ENCODE measurements at places on chromosomes 7 and 10. TPM values are rescaled to one million over a fixed set of nuclear protein-coding genes. Genes with fewer than 3 reads are reported as not detected.

- H3K27me3 ChIP-seq: no peaks in the 10 kb centered on the region
- H3K27ac ChIP-seq: peak overlapping the region; percentile 34
- H3K4me3 ChIP-seq: no peak overlapping the region
- H3K36me3 ChIP-seq: peaks cover 6% of the 10 kb centered on the region
- peak; percentile 71 for DNase-seq
Measured at GRCh38 chr7:5629941-5630340, 151.5 kb downstream of the RNF216 start.

DNA sequence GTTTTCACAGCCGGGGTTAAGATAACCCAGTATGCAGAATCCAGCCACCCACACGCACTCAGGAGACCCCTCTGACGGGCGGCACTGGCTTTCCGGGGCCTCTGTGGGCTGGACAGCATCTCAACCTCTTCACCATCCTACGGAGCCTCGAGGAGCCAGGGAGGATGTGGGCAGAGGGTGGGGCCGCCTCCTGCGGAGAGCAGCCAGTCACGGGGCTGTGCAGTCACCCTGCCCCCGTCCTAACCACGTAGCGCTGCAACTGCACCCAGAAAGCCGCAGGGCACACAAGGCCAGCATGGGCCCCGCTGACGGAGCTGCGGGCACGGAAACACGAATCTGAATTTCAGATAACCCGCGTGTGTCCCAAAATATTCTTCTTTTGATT lies 270.3 kb downstream of the ELFN1 start:
- H3K36me3 ChIP-seq: no peaks in the 10 kb centered on the region
- peaks cover 12% of the 10 kb centered on the region for H3K4me1 ChIP-seq
- H3K27me3 ChIP-seq: no peaks in the 10 kb centered on the region
- DNase-seq: no peak

DNA sequence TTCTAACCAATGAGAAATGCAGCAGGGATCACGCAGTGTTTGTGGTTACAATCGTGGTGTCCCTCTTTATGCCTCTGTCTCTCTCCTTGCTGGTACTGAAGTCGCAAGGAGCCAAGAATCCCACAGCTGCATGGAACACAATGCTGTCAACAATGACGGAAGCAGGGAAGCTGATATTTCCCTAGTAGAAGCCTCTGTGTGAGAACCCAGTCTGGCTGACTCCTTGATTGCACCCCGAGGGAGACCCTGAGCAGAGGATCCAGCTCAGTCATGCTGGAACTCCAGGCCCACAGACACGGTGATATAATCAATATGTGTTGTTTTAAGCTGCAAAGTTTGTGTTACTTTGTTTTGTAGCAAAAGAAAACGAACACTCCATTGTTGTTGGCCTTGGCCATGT lies 677.9 kb downstream of the PARD3 start:
- no peak for DNase-seq
- H3K4me3 ChIP-seq: no peak overlapping the region
- no peak overlapping the region for H3K27ac ChIP-seq
- H3K27me3 ChIP-seq: no peaks in the 10 kb centered on the region
- peaks cover 15% of the 10 kb centered on the region for H3K4me1 ChIP-seq

DNA sequence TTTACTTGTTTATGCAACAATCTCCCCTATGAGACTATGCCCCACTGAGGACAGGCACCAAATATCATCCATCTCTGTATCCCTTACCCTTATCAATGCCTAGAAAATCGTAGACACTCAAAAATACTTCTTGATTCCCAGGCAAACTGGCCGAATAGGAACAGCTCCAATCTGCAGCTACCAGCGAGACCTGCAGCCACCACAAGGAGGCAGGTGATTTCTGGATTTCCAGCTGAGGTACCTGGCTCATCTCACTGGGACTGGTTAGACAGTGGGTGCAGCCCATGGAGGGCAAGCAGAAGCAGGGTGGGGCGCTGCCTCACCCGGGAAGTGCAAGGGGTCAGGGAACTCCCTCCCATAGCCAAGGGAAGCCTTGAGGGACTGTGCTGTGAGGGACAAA lies 10.8 kb upstream of the PPP1R3C start:
- H3K4me1 ChIP-seq: no peaks in the 10 kb centered on the region
- H3K36me3 ChIP-seq: no peaks in the 10 kb centered on the region
- no peak overlapping the region for H3K27ac ChIP-seq
- no peak overlapping the region for H3K4me3 ChIP-seq
- DNase-seq: no peak

GRCh38 chr7:22255834-22256233 lies 101.1 kb downstream of the RAPGEF5 start:
- no peak for DNase-seq
- no peak overlapping the region for H3K27ac ChIP-seq
- H3K4me3 ChIP-seq: no peak overlapping the region

GRCh38 chr10:121702351-121703320 lies 104.4 kb upstream of the FGFR2 start:
- DNase-seq: no peak
- no peaks in the 10 kb centered on the region for H3K36me3 ChIP-seq
- no peak overlapping the region for H3K4me3 ChIP-seq
- H3K27me3 ChIP-seq: peaks cover 14% of the 10 kb centered on the region
- no peaks in the 10 kb centered on the region for H3K4me1 ChIP-seq

Gene CD36
- 0.83 TPM for total RNA-seq

DNA sequence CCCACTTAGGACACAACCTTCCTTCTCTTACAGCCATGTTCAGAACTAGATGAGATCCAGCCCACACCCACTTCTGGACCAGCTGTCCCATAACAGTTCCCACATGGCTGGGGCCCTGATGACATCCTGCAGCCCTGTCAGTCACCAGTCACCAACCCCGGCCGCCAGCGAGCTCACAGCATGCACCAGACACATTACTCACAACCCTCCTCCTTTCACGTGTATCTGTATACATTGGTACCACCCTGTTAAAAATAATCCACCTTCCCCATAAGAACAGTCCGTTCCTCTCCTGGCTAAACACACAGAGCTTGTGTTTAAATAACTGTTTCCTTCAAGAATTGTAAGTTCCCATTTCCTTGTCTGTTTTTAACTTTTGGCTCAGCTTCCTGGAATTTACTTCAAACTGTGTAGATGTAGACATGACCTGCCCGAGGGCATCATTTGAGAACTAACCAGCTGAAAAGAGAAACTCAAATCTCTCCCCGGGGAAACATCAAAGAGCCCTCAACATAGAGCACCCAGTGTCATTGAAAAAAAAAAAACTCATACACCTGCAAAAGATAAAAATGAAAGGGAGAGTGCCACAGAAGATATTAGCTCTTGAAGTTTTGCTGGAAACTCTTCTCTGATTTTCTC lies 26.0 kb upstream of the PRLHR start:
- peaks cover under 1% of the 10 kb centered on the region for H3K4me1 ChIP-seq
- no peaks in the 10 kb centered on the region for H3K36me3 ChIP-seq
- H3K4me3 ChIP-seq: no peak overlapping the region
- no peak for DNase-seq
- peaks cover 62% of the 10 kb centered on the region for H3K27me3 ChIP-seq
- H3K27ac ChIP-seq: no peak overlapping the region

GRCh38 chr7:130987092-130987491 lies 253.1 kb upstream of the KLF14 start:
- H3K36me3 ChIP-seq: no peaks in the 10 kb centered on the region
- peaks cover 15% of the 10 kb centered on the region for H3K4me1 ChIP-seq
- H3K27ac ChIP-seq: no peak overlapping the region
- DNase-seq: no peak

- H3K4me1 ChIP-seq: no peaks in the 10 kb centered on the region
- H3K4me3 ChIP-seq: no peak overlapping the region
- no peak for DNase-seq
- no peaks in the 10 kb centered on the region for H3K27me3 ChIP-seq
- no peaks in the 10 kb centered on the region for H3K36me3 ChIP-seq
Measured at GRCh38 chr10:5532307-5532605, 7.5 kb downstream of the CALML3 start.
